ENCODE measurements at places on chromosomes 1 and 21. TPM values are rescaled to one million over a fixed set of nuclear protein-coding genes. Genes with fewer than 3 reads are reported as not detected.

The SERPINC1 gene
- total RNA-seq = not detected

The CD1B gene
- total RNA-seq = not detected

The CD1D gene
- total RNA-seq = not detected

The ZNF695 gene
- total RNA-seq = 6.1 TPM

The SPATA21 gene
- total RNA-seq = not detected

The IGSF5 gene
- not detected for total RNA-seq

The FAM110D gene
- total RNA-seq = not detected

The SIM2 gene
- total RNA-seq = 8.0 TPM

The OR2AK2 gene
- total RNA-seq = not detected

The BSND gene
- not detected for total RNA-seq

The HUNK gene
- 0.20 TPM for total RNA-seq

The PRAMEF27 gene
- not detected for total RNA-seq

The RHD gene
- total RNA-seq = not detected

The EPHA2 gene
- total RNA-seq = 68.4 TPM

The PADI4 gene
- not detected for total RNA-seq
